ENCODE measurements at places on chromosomes 3 and 15. TPM values are rescaled to one million over a fixed set of nuclear protein-coding genes. Genes with fewer than 3 reads are reported as not detected.
A peak's percentile ranks its signal among the peaks of the same experiment; 100 is the strongest.

DNA sequence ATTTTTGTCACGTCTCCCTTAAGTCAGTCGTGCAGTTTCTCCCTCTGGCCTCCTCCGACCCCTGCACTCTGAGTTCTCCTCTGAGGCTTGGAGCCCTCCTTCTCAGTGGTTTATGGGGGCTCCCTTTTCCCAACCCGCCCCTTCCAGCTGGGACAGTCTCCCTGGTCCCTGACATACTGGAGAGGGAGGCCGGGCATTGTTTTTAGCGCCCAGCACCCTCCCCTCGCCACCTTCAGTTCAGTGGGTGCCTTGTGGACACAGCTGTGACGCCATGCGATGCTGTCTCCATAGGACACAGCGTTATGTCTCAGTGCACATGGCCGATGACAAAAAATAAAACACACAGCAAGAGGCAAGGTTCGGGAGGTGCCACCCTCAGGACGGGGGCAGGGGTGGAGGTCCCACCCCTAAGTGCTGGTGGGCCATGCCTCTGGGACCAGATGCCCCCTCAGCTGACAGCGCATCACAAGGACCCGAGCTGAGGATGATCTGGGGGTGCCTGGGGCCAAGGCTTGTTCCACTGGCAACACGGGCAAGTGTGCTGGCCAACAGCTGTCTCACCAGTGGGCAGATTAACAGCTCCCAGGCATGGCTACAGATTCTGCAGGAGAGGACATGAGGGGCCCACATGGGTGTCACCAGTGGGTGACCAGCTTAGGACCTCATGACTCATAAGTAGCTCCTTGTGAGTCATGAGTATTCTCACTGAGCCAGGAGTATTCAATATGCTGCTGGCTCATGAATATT, 81.6 kb downstream of the PLXNA1 start:
- DNase-seq, result no peak

LYZL4 gene
- not detected for total RNA-seq

DNA sequence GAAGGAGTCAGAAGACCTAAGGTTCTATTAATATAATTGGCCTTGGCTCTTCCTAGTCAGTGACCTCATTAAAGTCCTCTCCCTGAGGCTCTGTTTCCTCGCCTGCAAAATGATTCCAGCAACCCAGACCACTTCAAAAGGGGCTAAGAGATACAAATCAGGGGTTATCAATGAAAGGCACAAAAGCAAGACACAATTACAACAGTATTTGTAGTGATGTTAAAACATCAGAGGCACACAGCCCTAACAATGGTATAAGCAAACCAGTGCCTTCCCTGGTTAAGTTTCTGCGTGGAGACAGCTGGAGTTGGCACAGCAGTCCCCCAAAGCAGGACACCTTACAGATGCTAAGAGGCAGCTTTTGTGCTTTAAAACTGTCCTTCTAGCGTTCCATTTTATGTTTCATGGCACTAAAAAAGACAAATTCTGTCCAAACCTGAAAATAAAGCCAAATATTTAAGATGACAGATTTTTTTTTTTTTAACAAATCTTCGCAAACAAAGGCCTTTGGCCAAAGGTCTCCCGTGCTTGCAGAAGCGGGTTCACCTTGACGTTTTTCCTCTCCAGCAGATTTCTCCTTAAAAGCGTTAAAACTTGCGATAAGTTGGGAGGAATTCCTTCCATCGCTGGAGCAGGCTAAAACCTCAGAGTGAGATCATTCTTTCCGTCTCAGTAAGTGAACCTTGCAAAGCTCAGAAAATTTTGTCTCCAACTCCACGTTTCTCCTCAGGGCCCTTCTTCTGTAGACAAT, 999 bp downstream of the ZNF280D start:
- no peak for DNase-seq

GOLGA8H gene
- total RNA-seq, result 1.7 TPM

GRCh38 chr3:151166161-151166560, 36.9 kb downstream of the GPR171 start:
- DNase-seq, result no peak

GRCh38 chr15:77036537-77037387, 34.1 kb downstream of the TSPAN3 start:
- DNase-seq, result peak; percentile 12

SUCLG2 gene
- 43.5 TPM for total RNA-seq

- DNase-seq, result no peak
Measured at GRCh38 chr15:71331173-71331572, 215.9 kb downstream of the THSD4 start.

DNA sequence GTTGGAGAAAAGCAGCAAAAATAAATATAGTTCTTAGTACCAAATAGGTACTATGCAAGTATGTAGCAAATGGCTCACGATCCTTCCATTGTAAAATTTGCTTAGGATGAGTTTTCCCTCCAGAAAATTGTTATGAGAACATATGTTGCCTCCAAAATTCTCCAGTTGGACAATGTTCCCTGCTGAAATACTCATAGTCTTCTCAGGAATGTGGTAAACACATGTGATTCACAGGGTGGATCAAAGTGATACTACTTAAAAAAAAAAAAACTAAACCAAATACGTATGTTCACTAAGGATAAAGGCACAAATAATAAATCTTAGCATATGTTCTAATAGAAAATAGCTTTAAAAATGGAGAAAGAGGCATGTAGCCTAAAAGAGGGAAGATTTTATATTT, 84.3 kb upstream of the ZNF385D start:
- no peak for DNase-seq

DNA sequence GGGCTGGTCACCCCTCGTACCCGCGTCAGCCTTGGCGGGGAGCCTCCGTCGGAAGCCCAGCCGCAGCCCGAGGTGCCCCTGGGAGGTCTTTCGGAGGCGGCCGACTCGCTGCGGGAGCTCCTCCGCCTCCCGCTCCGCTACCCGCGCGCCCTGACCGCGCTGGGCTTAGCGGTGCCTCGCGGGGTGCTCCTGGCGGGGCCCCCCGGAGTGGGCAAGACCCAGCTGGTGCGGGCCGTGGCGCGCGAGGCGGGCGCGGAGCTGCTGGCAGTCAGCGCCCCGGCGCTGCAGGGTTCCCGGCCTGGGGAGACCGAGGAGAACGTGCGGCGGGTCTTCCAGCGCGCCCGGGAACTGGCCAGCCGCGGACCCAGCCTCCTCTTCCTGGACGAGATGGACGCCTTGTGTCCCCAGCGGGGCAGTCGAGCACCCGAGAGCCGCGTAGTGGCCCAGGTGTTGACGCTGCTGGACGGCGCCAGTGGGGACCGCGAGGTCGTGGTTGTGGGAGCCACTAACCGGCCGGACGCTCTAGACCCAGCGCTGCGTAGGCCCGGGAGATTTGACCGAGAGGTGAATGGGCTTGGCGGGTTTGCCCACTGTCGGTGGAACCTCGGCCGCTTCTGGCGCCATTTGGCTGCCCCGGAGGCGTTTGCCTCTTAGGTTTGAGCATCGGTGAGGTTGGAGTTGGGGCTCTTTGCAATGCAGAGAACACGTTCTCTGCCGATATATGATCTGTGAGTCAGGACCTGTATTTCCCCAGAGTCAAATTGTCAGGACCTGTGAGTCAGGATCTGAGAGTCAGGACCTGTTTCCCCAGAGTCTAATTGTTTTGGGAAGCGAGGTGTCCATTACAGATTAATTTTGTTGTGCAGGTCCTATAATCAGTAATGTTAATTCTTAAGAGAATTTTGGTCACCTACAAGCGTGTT, 24.9 kb upstream of the GATM start:
- no peak for DNase-seq

GRCh38 chr3:42012383-42012934, 50.6 kb upstream of the ULK4 start:
- no peak for DNase-seq

CXCR6 gene
- total RNA-seq, result not detected

DNA sequence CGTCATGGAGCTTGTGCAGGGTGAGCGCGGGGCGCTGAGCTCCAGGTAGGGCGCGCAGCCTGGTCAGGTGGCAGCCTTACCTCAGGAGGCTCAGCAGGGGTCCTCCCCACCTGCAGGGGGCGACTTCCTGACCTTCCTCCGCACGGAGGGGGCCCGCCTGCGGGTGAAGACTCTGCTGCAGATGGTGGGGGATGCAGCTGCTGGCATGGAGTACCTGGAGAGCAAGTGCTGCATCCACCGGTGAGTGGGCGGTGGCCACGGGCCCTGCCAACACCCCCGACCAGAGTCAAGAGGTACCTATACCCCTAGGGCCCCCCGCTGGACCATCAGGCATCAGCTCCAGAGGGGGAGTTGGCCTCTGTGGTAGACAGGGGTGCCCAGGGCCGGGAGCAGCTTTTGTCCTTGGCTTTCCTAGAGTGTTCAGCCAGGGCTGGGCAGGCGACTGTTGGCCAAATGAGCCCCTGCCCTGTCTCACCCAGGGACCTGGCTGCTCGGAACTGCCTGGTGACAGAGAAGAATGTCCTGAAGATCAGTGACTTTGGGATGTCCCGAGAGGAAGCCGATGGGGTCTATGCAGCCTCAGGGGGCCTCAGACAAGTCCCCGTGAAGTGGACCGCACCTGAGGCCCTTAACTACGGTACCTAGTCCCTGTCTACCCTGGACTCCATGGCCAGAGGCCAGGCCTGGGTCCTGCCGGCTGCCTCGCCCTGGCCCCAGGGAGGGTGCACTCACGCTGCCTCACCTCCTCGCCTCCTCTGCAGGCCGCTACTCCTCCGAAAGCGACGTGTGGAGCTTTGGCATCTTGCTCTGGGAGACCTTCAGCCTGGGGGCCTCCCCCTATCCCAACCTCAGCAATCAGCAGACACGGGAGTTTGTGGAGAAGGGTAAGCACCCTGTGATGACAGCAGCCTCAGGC, 9.1 kb downstream of the FES start:
- DNase-seq, result no peak

DNA sequence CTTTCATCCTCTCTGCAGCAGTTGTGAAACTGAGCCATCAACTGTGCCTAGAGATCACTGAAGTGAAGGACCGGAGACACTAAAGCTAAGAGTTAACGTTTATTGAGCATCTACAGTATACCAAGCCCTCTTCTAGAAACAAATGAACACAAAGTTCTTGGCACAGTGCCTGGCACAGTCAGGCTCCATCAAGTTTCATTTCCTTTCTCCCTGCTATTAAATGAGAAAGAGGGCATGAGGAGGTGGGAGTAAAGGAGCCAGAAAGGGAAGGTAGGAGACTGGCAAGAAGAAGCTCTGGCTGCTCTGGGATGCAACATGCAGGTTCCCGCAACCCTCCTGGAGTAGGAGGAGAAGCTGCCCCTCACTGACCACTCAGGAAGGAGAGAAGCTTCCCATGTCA, 30.6 kb downstream of the CYP19A1 start:
- DNase-seq, result peak; percentile 29

TTLL13 gene
- not detected for total RNA-seq

GRCh38 chr3:181274025-181274424, 284.5 kb upstream of the DNAJC19 start:
- no peak for DNase-seq

DNA sequence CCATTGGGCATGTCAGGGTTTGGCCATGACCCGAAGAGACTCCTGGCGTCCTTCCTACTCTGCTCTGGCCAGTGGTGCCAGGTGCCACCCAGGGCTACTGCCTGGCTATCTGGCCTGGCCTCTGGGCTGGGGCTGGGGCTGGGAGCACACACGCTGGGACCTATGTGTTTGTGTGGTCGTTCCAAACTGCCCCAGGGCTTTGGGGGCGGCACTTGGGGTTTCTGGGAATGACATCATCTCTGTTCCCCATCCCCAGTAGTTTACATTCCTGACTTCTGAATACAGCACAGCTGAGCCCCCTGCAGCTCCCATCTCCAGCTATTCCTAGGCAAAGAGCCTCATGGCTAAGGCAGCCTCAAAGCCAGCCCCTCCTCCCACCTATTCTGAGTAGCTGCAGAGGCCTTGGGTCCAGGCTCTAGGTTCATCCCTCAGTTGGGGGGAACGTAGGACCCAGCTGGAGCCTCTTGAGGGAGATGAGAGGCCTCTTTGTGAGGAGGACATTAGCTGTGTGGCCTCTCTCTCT, 24.3 kb downstream of the PLEKHO2 start:
- no peak for DNase-seq

SH2D7 gene
- total RNA-seq, result not detected

- no peak for DNase-seq
Measured at GRCh38 chr3:183762304-183762703, 63.1 kb downstream of the MAP6D1 start.

DNA sequence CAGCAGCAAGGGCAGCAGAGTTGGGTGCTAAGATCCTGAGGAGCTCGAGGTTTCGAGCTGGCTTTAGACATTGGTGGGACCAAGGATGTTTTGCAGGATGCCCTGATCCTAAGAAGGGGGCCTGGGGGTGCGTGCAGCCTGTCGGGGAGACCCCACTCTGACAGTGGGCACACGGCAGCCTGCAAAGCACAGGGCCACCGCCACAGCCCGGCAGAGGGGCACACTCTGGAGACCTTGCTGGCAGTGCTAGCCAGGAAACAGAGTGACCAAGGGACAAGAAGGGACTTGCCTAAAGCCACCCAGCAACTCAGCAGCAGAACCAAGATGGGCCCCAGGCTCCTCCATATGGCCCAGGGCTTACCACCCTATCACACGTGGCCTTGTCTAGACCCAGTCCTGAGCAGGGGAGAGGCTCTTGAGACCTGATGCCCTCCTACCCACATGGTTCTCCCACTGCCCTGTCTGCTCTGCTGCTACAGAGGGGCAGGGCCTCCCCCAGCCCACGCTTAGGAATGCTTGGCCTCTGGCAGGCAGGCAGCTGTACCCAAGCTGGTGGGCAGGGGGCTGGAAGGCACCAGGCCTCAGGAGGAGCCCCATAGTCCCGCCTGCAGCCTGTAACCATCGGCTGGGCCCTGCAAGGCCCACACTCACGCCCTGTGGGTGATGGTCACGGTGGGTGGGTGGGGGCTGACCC, 18.8 kb downstream of the SEC61A1 start:
- no peak for DNase-seq

DNA sequence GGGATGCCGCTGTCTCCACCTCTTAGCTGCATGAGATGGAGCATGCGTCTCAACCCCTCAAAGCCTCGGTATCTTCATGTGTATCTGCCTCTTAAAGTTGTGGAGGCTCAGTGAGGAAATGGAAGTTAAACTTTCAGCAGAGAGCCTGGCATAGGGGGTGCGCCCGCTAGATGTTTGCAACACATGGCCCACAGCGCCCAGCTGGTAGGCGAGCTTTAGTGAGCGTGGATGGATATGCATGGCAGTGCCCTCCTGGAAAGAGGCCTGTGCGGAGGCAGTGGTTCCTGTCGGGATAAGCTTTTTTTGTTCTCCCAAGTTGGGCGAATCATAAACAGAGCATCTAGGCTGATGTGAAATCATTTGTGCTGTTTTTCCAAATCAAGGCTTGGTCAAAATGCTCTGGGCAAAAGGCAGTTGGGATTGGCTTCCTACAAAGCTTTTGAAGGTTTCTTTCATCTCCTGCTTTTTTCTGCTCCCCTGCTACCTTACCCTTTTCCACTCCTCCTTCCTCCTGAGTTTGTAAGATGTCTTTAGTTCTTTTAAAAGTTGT, 272.4 kb upstream of the TPM1 start:
- no peak for DNase-seq

GRCh38 chr3:99319961-99320360, 318.4 kb upstream of the COL8A1 start:
- DNase-seq, result no peak

SRPRB gene
- 19.7 TPM for total RNA-seq

GRCh38 chr3:156643729-156644389, 30.5 kb upstream of the TIPARP start:
- no peak for DNase-seq

Data from tibial nerve (tissue), 4 donors.